Osteoblast (primary cell): ENCODE measurements at places on chromosomes 1 and 21. TPM values are rescaled to one million over a fixed set of nuclear protein-coding genes. Genes with fewer than 3 reads are reported as not detected.

HFM1 gene
- 0.29 and 0.36 TPM in 2 replicates for total RNA-seq

OR2T11 gene
- total RNA-seq: not detected in 2 replicates

PCP4 gene
- total RNA-seq: not detected in 2 replicates

FBXO44 gene
- 14.4 and 16.3 TPM in 2 replicates for total RNA-seq

ILDR2 gene
- total RNA-seq: under 0.01 and 0.36 TPM in 2 replicates

CYP4A11 gene
- not detected in 2 replicates for total RNA-seq

DNA sequence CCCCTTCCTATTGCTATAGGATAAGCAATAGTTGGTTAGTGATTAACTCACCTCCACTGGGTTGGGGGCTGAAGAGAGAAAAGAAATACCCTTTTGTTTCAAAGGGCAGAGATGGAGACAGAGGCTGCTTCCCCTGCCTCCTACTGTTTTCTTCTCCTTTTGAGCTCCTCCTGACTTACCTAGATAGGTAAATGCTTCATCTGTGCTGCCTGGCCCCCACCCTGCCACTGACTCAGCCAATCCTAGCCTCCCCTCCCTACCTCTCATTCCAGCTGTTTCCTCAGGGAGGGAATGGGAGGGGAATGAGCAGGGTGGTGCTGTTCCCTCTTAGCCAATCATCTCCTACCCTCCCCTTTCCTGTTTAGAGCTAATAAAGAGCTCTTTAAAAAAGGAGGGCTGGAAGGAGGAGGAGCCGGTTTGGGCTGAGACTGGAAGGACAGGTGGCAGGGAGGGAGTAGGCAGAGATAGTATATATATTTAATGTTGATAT is at the start of gene C1orf116:
C1orf116 (minus strand) TSS at position 229 of the 490 bp plus-strand sequence. CDS start 5,158 bp downstream, outside the sequence.
- H3K27ac ChIP-seq: no peak within 1 kb of the TSS
- peak; percentile 1 for DNase-seq
- no peaks in the 10 kb centered on the region for H3K36me3 ChIP-seq

DNA sequence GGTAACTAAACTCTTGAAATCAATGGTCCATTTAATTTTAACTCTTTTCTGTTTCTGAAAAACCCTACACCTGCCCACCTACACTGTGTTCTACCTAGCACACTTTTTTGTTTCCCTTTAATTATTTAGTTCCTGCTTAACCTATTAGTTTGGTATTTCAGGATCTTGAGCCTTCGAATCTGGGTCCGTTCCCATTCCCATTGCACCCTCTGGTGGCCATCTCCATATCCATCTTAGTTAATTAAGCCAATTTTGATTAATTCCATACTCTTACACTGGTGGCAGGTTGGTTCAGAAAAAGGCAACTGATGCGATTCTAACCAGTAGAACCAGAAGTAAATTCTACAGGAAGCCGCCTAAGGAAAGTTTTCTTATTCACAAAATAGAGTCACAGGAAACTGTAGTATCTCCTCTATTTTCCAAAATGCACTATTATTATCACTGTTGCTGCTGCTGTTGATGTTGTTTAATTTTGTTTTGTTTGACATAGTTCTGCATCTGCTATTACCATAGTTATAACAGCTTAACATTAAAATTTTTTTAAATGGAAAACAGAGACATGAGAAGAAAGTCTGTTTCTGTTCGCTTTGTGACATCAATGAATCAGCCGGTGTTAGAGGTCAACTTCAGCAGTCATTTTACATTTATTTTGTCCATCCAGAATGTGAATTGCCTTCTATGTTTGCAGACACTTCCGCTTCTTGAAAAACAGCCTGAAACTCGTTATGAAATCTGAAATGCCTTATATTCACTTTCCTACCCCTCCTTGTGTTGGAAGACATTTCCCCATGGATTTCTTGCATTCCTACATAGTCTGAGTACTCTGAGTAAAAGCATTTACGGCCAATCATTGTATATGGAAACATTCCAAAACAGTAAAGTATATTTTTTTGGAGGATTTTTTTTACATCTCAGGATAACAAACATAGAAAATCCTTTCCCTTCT is 115.5 kb upstream of the NCAM2 start:
- DNase-seq: no peak
- no peak overlapping the region for H3K27ac ChIP-seq
- no peak overlapping the region for H3K4me3 ChIP-seq
- H3K27me3 ChIP-seq: no peaks in the 10 kb centered on the region
- no peaks in the 10 kb centered on the region for H3K4me1 ChIP-seq
- no peaks in the 10 kb centered on the region for H3K36me3 ChIP-seq

GRCh38 chr1:194809665-194810064 is 1623.3 kb upstream of the B3GALT2 start:
- H3K27me3 ChIP-seq: no peaks in the 10 kb centered on the region
- no peaks in the 10 kb centered on the region for H3K4me1 ChIP-seq
- H3K36me3 ChIP-seq: no peaks in the 10 kb centered on the region
- H3K27ac ChIP-seq: no peak overlapping the region
- no peak overlapping the region for H3K4me3 ChIP-seq
- no peak for DNase-seq

- no peak overlapping the region for H3K27ac ChIP-seq
- DNase-seq: no peak
- H3K36me3 ChIP-seq: no peaks in the 10 kb centered on the region
- peaks cover 31% of the 10 kb centered on the region for H3K27me3 ChIP-seq
- H3K4me3 ChIP-seq: no peak overlapping the region
- H3K4me1 ChIP-seq: peaks cover 7% of the 10 kb centered on the region
These were observed 44.6 kb upstream of the ZBTB18 start for GRCh38 chr1:244006381-244006901.

DNA sequence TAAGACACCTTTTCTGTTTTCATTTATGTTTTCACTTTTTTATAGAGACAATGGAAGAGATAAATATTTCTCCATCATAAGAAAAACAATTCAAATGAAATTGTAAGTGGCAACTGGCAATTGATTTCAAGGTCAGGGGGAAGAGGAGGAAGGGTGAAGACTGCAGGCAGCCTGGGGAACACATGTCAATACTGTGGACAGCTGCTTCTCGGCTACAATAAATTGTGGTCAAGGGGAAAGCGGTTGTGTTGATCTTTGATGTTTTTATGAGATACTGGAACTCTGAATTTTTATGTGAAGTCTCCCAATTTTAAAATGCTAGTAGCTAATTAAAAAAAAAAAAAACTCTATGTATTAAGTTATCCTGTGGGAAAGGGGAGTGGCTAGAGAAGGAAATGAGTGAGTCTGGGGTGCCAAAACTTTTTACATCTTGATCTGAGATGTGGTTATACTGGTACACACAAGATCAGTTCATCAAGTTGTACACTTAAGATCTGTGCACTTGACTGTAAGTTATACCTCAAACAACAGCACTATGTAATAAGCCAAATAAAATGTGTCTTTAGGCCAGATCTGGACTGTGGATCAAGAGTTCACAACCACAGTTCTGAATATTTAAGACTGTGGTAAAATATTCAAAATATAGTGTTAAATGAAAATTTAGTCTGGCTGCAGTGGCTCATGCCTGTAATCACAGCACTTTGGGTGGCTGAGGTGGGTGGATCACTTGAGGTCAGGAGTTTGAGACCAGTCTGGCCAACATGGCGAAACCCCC is 18.0 kb downstream of the SSX2IP start:
- H3K27ac ChIP-seq: no peak overlapping the region
- peaks cover 6% of the 10 kb centered on the region for H3K4me1 ChIP-seq
- H3K27me3 ChIP-seq: no peaks in the 10 kb centered on the region
- H3K4me3 ChIP-seq: no peak overlapping the region
- no peaks in the 10 kb centered on the region for H3K36me3 ChIP-seq

DNA sequence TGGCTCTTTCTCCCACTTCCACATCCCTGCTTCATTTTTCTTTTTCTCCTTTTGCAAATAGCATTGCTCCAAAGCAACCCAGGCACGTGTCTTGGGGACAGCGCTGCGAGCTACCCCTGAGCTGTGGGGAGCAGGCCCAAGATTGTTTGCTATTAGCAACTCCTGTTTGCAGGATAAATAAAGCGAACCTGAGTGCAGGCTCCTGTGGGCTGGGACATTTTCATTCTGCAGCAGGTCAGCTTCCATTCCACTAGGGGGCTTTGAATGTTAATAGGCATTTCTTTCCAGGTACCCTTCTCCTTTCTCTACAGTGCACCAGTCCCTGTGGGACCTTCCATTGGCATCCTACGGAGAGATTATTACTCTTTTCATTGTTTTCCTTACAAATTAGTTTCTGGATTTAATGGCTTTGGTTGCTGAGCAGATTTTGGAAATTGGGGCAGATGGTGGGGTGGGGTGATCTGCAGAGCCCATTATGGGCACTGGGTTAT is 54.0 kb downstream of the OLFML3 start:
- H3K27me3 ChIP-seq: no peaks in the 10 kb centered on the region
- H3K36me3 ChIP-seq: no peaks in the 10 kb centered on the region
- H3K27ac ChIP-seq: no peak overlapping the region
- peaks cover 13% of the 10 kb centered on the region for H3K4me1 ChIP-seq
- peak overlapping the region; percentile 13 for H3K4me3 ChIP-seq

DNA sequence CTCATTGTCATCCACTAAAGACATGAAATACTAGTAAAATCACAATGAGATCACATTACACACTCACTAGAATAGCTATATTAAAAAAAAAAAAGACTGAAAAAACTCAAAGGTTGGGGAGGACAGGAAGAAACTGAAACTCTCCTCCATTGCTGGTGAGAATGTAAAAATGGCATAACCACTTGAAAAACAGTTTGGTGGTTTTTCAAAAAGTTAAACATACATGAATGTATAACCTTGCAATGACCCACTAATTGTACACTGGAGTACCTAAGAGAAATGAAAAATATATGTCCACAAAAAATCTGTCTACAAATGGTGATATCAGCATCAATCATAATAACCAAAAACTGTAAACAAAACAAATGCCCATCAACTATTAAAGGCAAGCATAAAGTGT is 44.0 kb downstream of the NRIP1 start:
- H3K27me3 ChIP-seq: no peaks in the 10 kb centered on the region
- no peak overlapping the region for H3K27ac ChIP-seq
- no peak for DNase-seq
- no peaks in the 10 kb centered on the region for H3K36me3 ChIP-seq

GRCh38 chr1:97112442-97112841 is 390.9 kb downstream of the PTBP2 start:
- H3K4me1 ChIP-seq: no peaks in the 10 kb centered on the region
- H3K4me3 ChIP-seq: no peak overlapping the region
- H3K27me3 ChIP-seq: no peaks in the 10 kb centered on the region

DNA sequence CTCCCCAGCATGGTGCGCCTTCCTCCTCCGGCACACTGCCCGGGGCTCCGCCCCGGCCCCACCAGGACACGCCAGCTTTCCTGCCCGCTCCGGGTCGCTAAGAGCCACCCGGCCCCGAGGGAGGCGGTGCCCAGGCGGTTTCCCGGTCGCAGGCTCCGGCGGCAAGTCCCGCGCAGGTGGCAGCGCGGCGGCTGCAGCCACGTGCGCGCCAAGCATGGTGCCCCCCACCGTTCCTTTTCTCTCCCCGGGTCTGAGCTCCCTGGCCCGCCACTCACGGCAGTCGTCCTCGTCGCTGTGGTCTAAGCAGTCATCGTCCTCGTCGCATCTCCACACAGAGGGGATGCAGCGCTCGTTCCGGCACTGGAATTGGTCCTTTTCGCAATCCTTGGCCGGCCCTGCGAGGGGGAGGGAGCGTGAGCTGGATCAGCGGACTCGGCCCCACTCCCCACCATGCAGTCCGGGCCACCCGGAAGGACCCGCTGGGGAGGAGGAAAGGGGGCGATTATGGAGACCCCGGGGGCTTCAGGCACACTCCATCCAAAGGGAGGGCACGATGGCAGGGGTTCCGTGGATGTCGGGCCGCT is 1.2 kb downstream of the LRP8 start:
- no peaks in the 10 kb centered on the region for H3K27me3 ChIP-seq
- H3K36me3 ChIP-seq: peaks cover 6% of the 10 kb centered on the region
- H3K4me3 ChIP-seq: peak overlapping the region; percentile 80
- peak overlapping the region; percentile 3 for H3K27ac ChIP-seq

- no peak overlapping the region for H3K4me3 ChIP-seq
- DNase-seq: no peak
- no peak overlapping the region for H3K27ac ChIP-seq
- H3K27me3 ChIP-seq: no peaks in the 10 kb centered on the region
- H3K36me3 ChIP-seq: no peaks in the 10 kb centered on the region
These were observed 644.0 kb downstream of the PTPRC start for GRCh38 chr1:199282751-199283305.

DNA sequence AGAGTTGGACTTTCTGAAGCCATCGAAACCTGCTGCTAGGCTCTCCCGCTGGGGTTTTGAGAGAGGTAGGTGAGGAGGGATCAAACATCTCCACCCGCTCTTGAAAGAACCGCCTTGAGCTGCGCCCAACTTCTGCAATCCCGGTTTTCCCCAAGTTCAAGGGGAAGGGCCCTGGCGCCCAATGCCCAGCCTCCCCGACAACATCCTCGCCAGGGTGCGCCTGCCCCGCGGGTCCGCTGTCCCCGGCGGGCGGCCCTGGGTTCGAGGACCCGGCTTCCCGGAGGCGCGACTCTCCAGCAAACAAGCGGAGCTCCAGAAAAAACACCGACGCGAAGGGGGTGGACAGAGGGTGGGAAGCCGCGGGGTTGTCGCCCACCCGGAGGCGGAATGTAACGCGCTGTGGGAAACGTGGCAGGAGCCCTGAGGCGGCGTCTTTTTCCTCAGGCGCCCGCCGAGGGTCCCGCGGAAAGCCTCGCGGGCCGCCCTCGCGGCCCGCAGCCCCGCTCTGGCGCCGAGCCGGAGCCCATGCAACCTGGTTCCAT is 607 bp downstream of the BTG3 start:
- no peaks in the 10 kb centered on the region for H3K27me3 ChIP-seq
- DNase-seq: peak; percentile 84
- H3K36me3 ChIP-seq: peaks cover 10% of the 10 kb centered on the region
- peaks cover 24% of the 10 kb centered on the region for H3K4me1 ChIP-seq
- H3K27ac ChIP-seq: peak overlapping the region; percentile 97

GRCh38 chr1:226798427-226799411 is 59.6 kb upstream of the ITPKB start:
- no peak overlapping the region for H3K27ac ChIP-seq
- no peak overlapping the region for H3K4me3 ChIP-seq
- no peaks in the 10 kb centered on the region for H3K36me3 ChIP-seq
- no peak for DNase-seq
- H3K4me1 ChIP-seq: no peaks in the 10 kb centered on the region
- H3K27me3 ChIP-seq: peaks cover 15% of the 10 kb centered on the region

DNA sequence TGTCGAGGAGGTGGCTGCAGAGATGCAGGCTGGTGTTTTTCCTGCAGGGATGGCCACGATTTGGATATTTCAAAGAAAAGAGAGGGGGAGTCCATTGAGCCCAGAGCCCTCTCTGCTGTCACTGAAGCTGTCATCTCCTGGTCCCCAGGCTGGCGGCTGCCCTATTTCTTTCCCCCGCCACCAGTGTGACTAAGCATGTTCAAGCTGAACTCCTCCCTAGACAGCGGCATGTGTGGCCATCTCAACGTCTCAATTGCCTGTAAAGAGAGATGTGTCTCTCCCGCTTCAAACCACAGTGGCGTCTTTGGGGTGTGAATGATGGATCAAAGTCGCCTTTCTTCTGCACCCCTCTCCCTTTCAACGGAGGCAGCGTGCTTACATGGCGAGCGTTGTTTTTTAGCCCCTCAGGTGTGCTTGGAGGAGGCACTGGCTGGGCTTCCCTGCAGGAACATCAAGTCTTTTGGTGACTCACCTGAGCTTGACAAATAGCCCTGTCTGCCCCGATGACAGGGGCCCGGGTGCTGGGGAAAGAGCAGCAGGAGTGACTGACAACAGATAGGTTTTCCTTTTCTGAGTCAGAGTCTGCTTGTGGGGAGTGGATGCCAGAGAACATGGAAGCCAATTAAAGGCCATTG is 346.4 kb upstream of the AJAP1 start:
- H3K27me3 ChIP-seq: no peaks in the 10 kb centered on the region
- no peak overlapping the region for H3K27ac ChIP-seq
- DNase-seq: no peak
- H3K36me3 ChIP-seq: no peaks in the 10 kb centered on the region
